Stimulated activated CD8-positive, alpha-beta memory T cell treated with anti-CD3 and anti-CD28 coated beads, Interleukin-12 subunit alpha, Interleukin-12 subunit beta, amount 100 ng/mL, for 1 hour (primary cell): ENCODE measurements at places on chromosomes 16 and 17.

DNA sequence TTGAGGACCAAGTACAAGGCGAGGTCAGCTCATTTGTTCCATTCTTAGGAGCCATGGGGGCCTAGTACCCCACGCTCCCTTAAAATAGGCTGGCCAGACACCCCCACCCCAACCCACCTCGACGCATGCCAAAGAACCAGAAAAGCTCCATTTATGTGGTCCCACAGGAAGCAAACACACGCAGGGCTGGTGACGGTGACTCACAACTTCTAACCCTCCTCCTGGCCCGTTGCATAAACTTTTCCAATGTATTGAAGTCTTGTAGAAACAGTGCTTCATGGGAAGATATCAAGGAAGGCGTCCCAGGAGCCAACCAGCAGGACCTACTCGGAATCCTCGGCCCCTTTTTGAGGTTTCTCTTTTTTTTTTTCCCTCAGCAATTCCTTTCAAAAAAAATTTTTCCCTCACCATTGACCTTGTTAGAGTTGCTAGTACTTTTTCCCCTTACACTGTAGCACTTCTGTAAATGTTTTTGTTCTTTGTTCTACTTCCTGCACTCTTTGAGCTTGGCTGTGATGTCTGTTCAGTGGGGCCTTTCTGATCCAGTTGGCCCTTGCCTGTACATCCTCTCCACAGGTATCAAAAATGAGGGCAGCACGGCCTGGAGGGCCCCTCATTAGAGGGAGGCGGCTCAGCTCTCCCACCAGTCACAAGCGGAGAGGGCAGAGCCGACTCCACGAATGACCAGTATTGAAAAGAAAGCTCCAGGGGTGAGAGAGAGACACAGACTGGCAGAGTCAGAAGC lies 208.3 kb downstream of the RGS9 start:
- no peak for DNase-seq

DNA sequence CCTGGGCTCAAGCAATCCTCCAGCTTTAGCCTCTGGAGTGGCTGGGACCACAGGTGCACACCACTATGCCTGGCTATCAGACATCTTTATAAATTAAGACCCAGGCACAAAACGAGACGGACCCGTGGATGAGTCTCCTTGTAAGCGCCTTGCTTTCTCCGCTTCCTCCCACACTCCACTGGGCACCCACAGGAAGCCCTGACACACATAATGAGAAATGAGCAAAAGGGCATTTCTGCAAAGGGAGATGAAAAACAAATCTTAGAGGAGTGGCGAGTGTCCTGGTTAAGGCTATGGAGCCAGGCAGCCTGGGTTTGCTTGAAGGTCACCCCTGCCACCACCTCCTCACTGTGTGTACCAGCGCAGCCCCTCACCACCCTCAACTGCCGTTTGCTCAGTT lies 56.3 kb downstream of the XYLT1 start:
- no peak for DNase-seq

DNA sequence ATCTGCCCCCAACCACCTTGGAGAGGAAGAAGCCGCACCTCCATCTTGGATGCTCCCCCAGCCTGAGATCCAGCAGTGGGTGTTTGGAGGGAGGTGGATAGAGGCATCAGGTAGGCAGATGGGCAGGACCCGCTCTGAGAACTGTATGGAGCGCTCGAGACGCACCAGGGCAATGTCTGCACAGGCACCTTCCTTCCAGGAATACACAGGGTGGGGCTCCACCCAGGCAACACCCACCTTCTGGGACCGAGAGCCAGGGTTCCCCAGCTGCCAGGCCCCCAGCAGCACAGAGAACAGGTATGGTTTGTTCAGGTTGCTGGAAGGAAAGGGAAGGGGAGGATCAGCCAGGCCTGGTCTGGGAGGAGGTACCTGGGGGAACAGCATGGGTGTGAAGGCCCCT lies 2.4 kb downstream of the PRSS22 start:
- no peak for DNase-seq

- no peak for DNase-seq
Measured at GRCh38 chr17:82800885-82801284, 38.9 kb downstream of the ZNF750 start.

GRCh38 chr16:87984632-87985267 lies 33.5 kb downstream of the BANP start:
- no peak for DNase-seq

GRCh38 chr16:62079236-62079635 lies 43.0 kb upstream of the CDH8 start:
- DNase-seq = no peak

DNA sequence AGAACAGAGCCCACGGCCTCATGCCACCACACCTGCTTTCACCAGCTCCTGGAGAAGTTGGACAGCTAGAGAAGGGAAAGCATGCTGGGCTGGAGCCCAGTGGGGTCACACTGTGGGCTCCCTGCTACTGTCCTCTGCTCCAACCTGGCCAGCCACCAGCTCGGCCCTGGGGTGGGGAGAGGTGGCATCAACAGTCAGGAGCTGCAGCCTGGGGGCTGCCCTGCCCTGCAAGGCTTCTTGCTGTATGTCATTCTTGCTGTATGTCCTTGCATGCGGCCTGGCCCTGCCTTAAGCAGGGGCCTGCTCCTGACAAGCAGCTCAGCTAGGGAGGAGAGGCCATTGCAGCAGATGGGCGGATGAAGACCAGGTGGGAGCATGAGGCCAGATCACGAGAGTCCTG lies 50.7 kb upstream of the CCL2 start:
- no peak for DNase-seq

GRCh38 chr17:28811651-28812090 lies 30.9 kb downstream of the FAM222B start:
- DNase-seq = no peak

DNA sequence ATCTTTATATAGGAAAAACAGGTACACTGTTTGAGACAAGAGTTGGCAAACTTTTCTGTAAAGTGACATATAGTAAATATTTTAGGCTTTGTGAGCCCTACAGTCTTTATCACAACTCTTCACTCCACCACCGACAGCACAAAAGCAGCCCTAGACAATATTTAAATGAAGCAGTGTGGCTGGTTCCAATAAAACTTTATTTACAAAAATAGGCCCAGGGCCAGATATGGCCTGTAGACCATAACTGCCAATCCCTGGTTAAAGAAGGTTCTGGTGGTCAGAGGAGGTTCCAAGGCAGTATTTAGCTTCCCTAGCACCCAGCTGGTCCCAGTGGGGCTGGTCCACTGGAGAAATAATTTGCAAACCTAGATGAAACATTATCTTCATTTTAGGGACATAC lies 3.6 kb downstream of the FAM117A start:
- DNase-seq = no peak

- no peak for DNase-seq
Measured at GRCh38 chr16:67259705-67260104, 10.9 kb downstream of the SLC9A5 start.

- no peak for DNase-seq
Measured at GRCh38 chr16:23222929-23223328, 40.4 kb downstream of the SCNN1G start.
